LNCaP clone FGC (cell line): ENCODE measurements at places on chromosomes 4 and X.

DNA sequence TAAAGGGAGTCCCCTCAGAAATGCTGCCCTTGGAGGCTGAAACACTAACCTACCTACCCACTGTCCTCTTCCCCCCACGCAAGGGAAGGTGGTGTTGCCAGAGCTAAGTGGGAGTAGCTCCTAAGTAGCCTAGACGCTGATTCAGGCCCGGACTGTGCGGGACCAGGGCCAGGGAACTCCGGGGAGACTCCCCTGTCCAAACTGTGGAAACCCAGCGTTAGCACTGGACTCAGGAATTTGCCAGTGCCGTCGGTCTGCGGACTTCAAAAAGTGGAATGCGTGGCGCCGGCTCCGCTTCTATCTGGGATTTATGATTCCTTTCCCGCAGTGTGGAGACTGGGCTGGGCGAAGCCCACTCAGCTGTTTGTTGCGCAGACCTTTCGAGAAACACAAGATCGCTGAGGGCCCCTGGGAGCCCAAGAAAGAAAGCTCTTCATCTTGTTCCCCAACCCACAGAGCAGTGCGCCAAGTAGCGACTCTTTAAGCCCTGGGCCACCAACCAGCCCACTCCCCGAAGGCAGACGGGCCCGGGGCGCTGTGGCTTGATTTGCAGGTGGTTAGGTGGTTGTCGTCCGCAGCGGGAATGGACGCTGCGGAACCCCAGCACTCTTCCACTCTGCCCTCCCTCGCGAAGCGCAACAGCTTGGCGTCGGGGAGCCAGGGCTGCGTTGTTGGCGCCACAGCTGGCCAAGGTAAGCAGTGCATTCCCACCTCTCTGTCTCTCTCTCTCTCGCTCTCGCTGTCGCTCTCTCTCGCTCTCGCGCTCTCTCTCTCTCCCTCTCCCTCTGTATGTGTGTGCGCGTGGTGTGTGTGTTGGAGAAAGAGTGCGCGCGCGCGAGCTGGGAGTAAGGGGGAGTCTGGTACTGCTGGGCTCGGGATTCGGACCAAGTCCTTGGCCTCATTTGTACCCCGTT is 2.0 kb downstream of the TMEM255A start:
- DNase-seq, result peak; percentile 22

GRCh38 chr4:21454201-21454600 is 494.4 kb downstream of the KCNIP4 start:
- DNase-seq, result no peak

DNA sequence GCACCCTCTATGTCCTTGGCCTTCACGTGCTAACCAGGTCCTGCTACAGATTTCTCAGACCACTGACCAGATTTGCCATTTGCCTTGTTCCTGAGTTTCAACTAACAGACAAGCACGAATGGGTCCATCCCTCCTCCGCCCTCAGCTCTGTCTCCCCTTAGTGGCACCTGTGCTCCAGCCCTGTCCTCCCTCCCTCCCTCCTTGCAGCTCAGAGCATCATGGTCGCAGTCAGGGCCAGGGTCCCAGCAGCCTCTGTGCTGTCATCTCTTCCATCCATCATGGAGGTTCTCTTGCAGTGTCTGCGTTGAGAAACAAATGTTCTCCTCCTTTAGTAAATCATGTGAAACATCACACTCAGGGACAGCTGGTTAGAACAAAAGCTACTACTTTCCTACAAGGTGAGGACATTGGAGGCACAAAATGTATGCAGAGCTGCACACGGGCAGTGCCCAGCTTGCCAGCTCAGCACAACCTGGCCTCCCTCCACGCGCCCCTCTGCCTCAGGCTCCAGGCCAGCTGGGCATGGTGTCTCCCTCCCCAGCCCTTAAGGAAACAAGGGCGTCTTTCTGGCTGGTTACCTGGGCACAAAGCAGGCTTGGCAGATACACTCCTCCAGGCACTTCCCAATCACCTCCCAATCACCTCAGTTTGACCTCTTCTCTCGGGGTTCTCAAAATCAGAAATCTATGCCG is 79.5 kb upstream of the ATP6AP2 start:
- DNase-seq, result no peak

GRCh38 chrX:149518236-149518635 is 13.1 kb upstream of the IDS start:
- DNase-seq, result no peak

- no peak for DNase-seq
Measured at GRCh38 chr4:6730603-6731317, 14.8 kb downstream of the BLOC1S4 start.

DNA sequence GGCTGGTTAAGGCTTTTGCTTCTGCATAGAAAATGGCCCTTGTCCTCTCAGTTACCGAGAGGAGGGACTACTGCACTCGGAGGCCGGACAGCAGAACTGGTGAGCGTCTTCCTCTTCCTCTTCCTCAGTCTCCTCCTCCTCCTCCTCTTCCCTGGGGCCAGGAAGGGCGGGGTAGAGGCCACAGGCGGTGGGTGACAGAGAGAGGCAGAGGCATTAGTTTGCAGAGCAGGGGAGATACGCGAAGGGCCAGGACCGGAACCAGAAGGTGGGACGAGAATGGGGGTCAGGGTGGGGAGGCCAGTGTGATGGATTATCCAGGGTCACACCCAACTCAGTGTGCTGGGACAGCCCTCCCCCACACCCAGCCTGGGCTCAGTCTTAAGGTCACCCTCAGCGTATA is 14.5 kb downstream of the IQSEC2 start:
- no peak for DNase-seq

- no peak for DNase-seq
Measured at GRCh38 chrX:39816871-39817731, 280.7 kb downstream of the BCOR start.

DNA sequence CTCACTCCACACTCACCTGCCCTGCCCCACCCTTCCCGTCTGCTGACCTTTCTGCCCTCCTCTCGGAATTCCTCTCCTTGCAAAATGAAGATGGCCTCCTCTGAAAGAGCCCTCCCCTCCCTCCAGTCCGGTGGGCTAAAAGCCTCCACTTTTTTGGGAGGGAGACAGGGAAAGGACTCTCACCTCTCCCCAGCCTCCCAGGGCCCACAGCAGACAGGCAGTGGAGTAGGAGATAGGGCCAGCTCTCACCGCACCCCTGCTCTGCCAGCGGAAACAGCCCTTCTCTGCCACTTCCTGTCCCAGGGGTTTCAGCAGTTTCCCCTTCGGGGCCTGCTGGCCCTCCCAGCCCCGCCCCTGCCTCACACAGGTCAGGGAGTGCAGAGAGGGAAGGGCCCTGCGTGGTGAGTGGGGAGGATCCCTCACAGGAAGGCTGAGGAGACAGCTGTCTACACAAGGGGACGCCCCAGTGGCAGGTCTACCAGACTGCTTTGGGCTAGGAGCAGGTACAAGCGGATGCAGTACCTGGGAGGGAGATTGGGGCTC is 18.2 kb downstream of the ELF4 start:
- no peak for DNase-seq

DNA sequence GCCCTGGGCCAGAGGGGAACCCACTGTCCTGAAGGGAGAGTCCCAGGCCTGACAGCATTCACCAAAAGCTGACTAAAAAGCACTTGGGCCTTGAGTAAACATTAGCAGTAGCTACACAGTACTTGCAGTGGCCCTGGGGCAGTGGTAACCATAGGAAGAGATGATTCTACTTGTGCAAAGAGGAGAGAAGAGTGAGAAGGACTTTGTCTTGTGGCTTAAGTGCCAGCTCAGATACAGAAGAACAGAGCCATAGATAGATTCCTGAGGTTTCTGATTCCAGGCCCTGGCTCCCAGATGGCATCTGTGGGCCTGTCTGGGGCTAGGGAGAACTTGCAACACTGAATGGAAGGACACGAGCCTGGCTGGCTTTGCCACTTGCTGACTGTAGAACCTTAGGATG is 100.5 kb downstream of the PTCHD1 start:
- no peak for DNase-seq

DNA sequence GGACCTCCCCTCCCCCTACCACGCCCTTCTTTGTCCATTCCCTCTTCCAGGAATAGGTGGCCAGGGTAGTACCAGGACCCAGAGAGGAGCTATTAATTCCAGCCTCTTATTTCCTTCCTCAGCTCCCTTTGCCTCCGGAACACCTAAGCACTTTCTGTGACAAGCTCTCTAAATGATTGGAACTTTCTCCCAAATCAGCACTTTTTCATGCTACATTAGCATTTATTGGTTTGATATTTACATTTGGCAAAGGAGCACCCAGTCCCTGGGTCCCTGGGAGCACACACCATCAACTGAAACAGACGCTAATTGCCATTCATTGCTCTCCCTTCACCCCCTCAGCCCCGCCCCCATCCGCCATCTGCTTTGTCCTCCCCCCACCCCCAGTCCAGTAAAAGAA is 182.0 kb upstream of the BCOR start:
- DNase-seq, result no peak

DNA sequence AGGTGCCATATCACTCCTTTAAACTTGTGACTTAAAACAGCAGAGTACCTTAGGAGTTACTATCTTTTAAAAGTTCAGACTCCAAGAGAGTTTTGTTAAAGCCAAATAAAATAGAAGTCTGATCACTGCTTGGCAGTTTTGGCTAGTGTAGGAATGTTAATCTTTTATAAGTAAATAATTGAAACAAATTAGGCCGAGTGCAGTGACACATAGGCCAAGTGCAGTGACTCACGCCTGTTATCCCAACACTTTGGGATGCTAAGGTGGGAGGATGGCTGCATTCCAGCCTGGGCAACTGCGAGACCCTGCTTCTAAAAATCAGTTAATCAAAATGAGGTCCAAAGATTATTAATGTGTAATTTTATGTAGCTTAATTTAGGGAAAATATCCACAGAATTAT is 37.2 kb downstream of the WDR44 start:
- DNase-seq, result no peak

GRCh38 chr4:26013629-26014028 is 99.6 kb downstream of the SMIM20 start:
- no peak for DNase-seq

GRCh38 chr4:16278178-16278577 is 51.9 kb upstream of the TAPT1 start:
- no peak for DNase-seq

GRCh38 chrX:71367396-71367795 is 1.2 kb downstream of the TAF1 start:
- no peak for DNase-seq

GRCh38 chrX:40434947-40435346 is 145.8 kb upstream of the ATP6AP2 start:
- no peak for DNase-seq

GRCh38 chrX:78658414-78658813 is 714 bp downstream of the RTL3 start:
- DNase-seq, result no peak

DNA sequence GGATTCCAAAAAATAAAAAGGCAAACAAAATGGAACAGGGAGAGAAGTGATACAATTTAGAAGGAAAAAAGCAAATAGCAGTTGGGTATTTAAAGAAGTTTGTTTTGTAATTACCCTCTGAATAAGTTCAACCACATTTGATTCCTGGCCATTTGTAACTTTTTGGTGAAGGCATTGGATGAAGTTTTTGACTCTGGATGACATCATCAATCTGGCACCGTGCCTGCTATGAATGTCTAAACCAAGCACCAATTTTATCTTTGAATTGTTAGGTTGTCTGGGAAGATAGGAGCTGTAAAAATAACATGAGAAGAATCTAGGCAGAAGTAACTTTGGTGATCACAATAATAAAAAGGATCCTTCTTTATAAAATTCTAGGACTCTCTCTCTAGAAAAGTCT is 29.5 kb downstream of the TMPRSS11A start:
- DNase-seq, result no peak

- DNase-seq, result no peak
Measured at GRCh38 chr4:152972821-152973628, 36.9 kb downstream of the FHDC1 start.

GRCh38 chr4:176002007-176002613 is 63.5 kb upstream of the WDR17 start:
- no peak for DNase-seq

DNA sequence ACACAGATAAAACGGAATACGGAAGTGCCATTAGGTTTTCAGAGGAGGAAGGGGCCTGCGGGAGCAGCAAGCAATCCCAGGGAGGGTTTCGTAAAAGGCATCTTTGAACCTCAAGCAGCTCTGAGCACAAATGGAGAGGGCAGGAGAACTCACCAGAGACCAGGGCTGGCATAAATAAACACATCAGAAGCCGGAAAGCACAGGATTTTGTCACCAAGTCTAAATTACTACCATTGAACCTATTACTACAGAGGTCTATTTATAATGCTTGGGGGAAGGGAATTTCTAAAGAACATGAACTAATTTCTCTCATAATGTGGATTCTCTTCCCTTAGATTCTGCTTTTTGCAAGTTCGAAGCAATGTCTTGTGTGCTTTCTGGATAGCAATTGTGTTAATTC is 39.6 kb upstream of the MBTPS2 start:
- DNase-seq, result no peak

GRCh38 chrX:19705196-19705769 is 182.1 kb downstream of the SH3KBP1 start:
- DNase-seq, result no peak

DNA sequence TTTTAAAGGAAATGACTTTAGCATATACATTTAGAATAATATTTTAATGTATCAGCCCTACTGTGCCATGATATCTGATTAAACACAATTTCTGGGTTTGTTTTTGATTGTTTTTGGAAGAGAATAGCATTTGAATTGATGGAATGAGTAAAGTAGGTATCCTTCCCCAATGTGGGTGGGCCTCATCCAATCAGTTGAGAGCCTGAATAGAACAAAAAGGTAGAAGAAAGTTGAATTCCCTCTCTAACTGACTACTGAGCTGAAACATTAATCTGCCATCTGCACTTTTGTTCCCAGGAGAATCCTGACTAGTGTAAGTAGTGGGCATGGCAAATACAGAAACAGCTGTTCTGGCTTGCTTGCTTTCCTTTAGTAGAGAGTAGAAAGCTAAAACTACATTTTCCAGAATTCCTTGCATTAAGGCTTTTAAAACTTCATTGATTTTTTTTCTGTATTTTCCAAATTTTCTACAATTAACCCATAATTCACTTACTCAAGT is 9.7 kb upstream of the SEC24D start:
- no peak for DNase-seq

GRCh38 chr4:124065936-124066335 is 646.6 kb downstream of the ANKRD50 start:
- no peak for DNase-seq

- no peak for DNase-seq
Measured at GRCh38 chrX:67563469-67564448, 19.9 kb downstream of the AR start.

DNA sequence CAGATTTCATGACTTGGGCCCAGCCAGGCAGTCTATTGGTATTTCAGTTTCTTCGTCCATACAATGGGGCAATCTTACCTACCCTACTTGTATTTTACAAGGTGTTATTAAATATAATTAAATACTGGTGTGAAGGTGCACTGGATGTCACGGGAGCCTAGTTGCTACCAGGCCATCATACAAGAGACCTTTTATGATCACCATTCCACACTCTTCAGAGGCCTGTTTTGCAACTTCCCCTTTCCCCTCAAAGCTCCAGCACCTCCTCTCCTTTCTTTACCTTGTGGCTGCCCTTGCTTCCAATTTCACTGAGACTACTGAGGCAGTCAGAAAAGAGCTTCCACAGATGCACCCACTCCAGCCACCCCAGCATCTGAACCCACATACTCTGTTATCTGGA is 93.8 kb upstream of the HELT start:
- no peak for DNase-seq

GRCh38 chr4:88600176-88600838 is 8.0 kb downstream of the HERC3 start:
- peak; percentile 97 for DNase-seq
